ENCODE measurements at places on chromosomes 5 and 9.

DNA sequence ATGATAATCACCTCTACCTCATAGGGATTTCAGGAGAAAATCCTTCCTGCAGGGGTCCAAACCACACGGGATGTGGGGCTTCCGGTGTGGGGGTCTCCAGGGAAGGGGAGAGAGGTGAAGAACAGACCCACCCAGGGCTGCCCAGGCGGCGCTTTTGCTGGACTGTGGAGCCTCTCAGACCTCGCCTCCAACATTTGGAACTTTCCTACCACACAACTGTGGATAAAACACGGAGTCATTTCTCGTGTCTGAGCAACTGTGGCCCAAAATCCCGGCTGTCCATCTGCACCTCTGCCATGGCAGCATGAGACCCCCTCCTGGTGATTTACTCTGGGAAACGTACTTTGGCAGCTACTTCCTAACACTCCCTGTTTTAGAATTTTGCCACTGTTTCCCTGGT is 307.8 kb upstream of the IRX4 start:
- no peak for DNase-seq

GRCh38 chr5:98726258-98726657 is 47.2 kb upstream of the RGMB start:
- no peak for DNase-seq

GRCh38 chr5:138625134-138625533 is 49.9 kb upstream of the HSPA9 start:
- DNase-seq = no peak

DNA sequence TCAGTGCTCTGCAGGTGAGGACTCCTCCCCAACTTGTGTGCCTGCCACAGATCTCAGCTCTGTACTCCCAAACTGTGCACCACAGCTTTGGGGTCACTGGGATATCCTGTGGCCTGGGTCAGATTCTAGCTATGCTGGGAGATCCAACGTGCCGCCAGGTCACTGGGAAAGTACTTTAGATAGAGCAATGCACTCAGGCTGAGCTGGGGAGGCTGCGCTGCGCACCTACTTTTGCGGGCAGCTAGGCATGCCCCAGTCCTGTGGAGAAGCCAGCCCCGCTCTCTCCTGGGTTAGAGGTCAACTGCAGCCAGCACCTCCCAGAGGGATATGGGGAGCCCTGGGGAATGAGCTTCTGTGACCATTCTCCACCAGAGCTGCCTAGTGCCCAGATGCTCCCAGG is 552.1 kb upstream of the CDH9 start:
- no peak for DNase-seq

DNA sequence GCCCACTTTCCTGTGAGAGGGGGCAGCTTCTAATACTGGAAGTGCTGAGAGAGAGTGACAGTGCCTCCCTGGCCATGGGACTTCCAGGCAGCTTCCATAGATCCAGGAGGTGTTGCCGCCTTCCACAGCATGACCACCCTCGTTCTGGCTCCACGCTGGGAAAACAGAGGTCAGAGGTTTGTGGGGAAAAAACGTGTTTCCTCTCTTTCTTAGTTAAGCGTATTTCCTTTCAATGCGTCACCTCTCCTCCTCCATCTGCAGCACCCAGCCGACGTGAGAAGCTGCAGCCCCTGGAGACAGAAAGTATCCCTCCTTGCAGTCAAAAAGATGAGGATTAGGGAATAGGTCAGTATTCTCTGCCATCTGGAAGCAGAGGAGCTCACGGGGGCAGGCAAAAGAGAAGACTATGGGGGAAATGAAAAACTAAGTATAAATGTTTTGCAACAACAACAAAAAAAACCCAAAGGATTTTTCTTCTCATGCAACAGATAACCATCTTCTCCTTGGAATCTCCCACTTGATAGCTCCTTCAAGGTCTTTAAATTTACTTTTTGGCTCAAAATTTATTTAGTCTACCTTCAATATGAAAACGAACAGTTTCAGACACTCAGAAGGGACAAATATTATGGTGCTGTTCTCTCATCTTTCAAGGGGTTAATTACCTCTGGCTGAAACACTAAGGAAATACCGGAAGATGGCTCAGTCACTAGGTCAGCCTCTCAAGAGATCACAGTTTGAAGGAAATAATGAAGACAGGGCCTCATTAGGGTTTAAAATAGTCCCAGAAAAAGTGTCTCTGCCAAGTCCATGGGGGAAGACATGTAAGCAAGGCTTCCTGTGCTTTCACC is 38.0 kb downstream of the MTMR12 start:
- no peak for DNase-seq

- DNase-seq = no peak
These were observed 731.3 kb downstream of the DTWD2 start for GRCh38 chr5:118257066-118257465.

GRCh38 chr5:150064681-150065220 is 21.6 kb downstream of the CSF1R start:
- no peak for DNase-seq

- no peak for DNase-seq
These were observed 60.3 kb downstream of the TTC39B start for GRCh38 chr9:15246708-15247107.

- DNase-seq = no peak
These were observed 38.3 kb upstream of the TENT4A start for GRCh38 chr5:6674886-6675285.

GRCh38 chr9:97307500-97308163 is at the start of gene CCDC180:
Gene CCDC180 (plus strand): TSS chr9:97307659. CDS start chr9:97308064, 405 bp downstream.
- DNase-seq = no peak

GRCh38 chr5:64958757-64959391 is 190.1 kb downstream of the CWC27 start:
- no peak for DNase-seq

- no peak for DNase-seq
These were observed 165.8 kb upstream of the ANKH start for GRCh38 chr5:15037247-15037908.

DNA sequence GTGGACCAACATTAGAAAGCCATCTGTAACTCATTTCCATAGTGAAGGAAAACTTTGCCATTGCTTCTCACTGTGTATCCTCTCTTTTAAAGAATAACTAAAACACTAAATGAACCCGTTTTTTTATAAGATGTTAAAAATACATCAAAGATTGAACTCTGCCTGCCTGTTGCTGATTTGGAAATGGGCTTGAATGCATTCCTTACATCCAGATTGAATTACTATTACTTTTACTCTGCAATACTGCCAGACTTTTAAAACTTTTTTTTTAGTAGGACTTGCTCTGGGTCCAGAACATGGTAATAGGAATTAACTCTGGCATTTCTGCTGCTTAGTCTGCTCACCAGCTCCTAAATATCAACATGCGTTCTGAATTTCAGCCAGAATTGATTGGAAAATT is 176.8 kb upstream of the PAPPA start:
- no peak for DNase-seq

All from stimulated activated CD4-positive, alpha-beta T cell treated with anti-CD3 and anti-CD28 coated beads, Interleukin-4, amount 100 ng/mL, for 4 hours (primary cell).